GM23338 (cell line): ENCODE measurements at places on chromosomes 12 and 14. TPM values are rescaled to one million over a fixed set of nuclear protein-coding genes. Genes with fewer than 3 reads are reported as not detected.

DNA sequence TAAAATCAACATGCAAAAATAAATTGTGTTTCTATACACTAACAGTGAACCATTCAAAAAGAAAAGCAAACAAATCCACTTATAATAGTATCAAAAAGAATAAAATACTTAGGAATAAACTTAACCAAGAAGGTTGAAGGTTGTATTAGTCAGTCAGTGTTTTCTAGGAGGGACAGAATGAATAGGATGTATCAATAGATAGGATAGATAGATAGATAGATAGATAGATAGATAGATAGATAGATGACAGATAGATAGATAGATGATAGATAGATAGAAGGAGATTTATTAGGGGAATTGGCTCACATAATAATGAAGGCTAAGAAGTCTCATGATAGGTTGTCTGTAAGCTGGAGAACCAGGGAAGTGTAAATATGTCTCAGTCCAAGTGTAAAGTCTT is 37.2 kb upstream of the MON2 start:
- peaks cover 25% of the 10 kb centered on the region for H3K27me3 ChIP-seq
- no peak overlapping the region for H3K4me3 ChIP-seq
- DNase-seq, result no peak
- H3K27ac ChIP-seq, result no peak overlapping the region
- H3K36me3 ChIP-seq, result no peaks in the 10 kb centered on the region

GRCh38 chr12:16330560-16330959 is 16.9 kb upstream of the MGST1 start:
- no peaks in the 10 kb centered on the region for H3K36me3 ChIP-seq
- H3K4me3 ChIP-seq, result no peak overlapping the region
- H3K27ac ChIP-seq, result no peak overlapping the region
- no peak for DNase-seq
- H3K27me3 ChIP-seq, result no peaks in the 10 kb centered on the region
- H3K4me1 ChIP-seq, result no peaks in the 10 kb centered on the region

DNA sequence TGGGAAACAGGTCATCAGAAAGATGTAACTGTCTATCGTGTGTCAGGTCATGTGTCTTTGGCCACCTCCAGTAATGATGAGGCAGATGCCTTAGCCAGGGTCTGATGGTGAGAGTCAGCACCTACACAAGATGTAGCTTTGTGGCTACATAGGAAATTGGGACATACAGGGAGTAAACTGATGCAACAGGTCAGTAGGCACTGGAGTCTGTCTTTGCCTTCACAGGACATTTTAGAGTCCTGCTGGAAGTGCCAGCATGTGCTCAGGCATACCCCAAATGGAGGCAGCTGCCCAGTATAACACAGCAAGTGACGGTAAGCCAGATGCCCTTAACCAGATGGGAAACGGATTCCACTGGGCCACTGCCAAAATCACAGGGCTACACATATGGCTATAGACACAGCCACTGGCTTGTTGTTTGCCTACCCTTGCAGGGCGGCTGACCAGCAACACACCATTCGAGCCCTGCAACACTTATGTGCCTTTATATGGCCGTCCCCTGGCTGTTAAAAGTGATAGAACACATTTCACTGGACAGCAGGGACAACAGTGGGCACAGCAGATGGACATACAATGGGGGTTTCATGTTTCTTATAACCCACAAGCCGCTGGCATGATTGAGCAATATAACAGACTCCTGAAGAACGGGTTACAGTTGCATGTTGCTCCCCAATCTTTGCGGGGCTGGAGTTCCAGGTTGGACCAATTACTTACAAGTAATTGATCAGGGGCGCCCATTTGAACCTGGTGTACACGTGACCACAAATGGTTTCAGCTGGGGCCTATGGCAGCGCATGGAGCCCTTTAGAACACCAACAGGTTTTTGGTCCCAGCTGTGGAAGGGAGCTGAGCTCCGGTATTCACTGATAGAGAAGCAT is 12.9 kb upstream of the RNASE12 start:
- H3K27me3 ChIP-seq, result no peaks in the 10 kb centered on the region
- DNase-seq, result no peak
- no peaks in the 10 kb centered on the region for H3K36me3 ChIP-seq
- H3K4me3 ChIP-seq, result no peak overlapping the region
- no peak overlapping the region for H3K27ac ChIP-seq

DNA sequence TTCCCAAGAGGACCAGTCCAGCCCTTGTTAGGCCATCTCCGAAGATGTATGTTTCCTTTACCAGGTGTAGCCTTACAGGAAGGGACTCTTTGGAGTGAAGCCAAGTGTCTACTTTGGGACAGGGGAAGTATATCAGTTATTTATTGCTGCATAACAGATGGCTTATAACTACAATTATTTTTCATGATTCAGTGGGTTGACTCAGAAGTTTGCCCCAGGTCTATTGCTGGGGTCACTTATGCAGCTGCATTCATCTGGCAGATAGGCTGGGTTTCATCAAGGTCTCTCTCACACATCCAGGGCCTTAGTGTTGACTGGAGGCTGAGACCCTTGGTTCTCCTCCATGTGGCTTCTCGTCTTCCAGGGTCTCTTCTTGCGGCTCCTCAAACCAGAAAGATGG is 170.1 kb downstream of the NRXN3 start:
- no peak for DNase-seq
- no peaks in the 10 kb centered on the region for H3K36me3 ChIP-seq
- H3K4me1 ChIP-seq, result peaks cover 5% of the 10 kb centered on the region; the same call in 1 of the 2 replicates
- no peaks in the 10 kb centered on the region for H3K27me3 ChIP-seq
- H3K27ac ChIP-seq, result no peak overlapping the region
- no peak overlapping the region for H3K4me3 ChIP-seq

GRCh38 chr12:96081596-96081995 is 46.2 kb upstream of the LTA4H start:
- H3K27me3 ChIP-seq, result no peaks in the 10 kb centered on the region
- H3K27ac ChIP-seq, result no peak overlapping the region
- H3K36me3 ChIP-seq, result no peaks in the 10 kb centered on the region
- no peaks in the 10 kb centered on the region for H3K4me1 ChIP-seq
- H3K4me3 ChIP-seq, result no peak overlapping the region

GRCh38 chr14:21258889-21259787 is 10.1 kb downstream of the HNRNPC start:
- no peak for DNase-seq
- H3K27ac ChIP-seq, result peak overlapping the region; percentile 42
- no peaks in the 10 kb centered on the region for H3K27me3 ChIP-seq
- peaks cover 22% of the 10 kb centered on the region; the same call in 1 of the 2 replicates for H3K4me1 ChIP-seq
- H3K36me3 ChIP-seq, result peaks cover 83% of the 10 kb centered on the region
- H3K4me3 ChIP-seq, result peak overlapping the region; percentile 19

- H3K4me1 ChIP-seq, result no peaks in the 10 kb centered on the region
- no peak for DNase-seq
- H3K27ac ChIP-seq, result no peak overlapping the region
- no peaks in the 10 kb centered on the region for H3K27me3 ChIP-seq
Observed at GRCh38 chr14:102999227-102999895, 58.0 kb downstream of the CDC42BPB start.

DNA sequence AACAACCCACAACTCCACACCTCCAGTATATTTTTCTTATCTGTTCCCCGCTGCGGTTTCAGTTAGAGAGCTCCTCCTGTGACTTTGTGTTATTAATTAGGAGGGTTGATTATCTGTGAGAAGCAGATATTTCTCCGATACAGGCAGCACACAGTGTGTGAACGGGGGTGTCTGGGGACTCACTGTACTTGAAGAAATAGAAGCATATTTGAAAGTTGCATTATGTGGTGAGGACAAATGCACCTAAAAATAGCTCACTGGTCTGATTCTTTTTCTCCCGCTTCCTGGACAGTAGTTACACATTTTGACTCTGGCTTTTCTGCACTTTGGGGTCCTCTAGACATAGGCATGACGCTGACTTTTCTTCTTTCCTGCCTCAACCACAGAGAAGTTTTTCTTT is 277.7 kb downstream of the VRK1 start:
- H3K36me3 ChIP-seq, result no peaks in the 10 kb centered on the region
- DNase-seq, result no peak
- no peak overlapping the region for H3K27ac ChIP-seq

DNA sequence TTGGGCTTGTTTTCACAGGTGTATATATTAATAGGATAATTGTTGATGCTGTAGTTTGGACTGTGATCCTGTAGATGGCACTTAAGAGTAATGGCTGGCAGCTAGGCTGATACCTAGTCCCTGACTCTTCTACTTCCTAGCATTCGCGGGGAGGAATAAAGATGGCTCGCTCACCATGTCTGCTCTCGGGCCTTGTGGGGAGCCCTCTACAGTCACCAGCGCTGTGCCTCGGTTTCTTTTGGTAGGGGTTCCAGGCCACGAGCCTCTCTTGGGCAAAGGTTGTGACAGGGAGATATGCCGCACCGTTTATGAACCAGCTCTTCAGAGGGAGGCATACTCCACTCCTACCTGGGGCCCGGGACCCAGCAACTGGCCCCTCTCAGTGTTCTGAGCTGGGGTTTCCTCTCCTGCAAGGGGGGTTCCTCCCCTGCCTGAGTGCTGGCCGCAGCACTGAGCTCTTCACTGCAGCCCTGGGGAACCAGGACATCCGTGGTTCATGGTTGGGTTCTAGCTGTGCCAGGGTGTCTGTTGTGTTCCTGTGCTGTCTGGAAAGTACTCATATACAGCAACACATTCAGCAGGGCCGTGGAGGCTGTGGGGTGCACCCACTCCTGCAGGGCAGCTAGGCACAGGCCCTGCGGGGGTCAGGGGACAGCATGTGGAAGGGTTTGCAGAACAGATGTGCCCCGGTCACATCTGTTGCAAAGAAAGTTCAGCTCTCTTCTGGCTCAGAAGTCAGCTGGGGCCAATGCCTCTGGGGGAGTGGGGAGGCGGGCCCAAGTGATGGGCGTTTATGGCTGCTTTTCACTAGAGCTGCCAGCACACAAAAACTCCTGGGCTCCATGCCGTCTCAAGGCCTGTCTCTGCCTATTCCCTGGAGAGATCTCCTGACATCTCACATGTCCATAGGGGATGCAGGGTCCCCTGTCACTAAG is 147.9 kb downstream of the PPFIA2 start:
- H3K4me3 ChIP-seq, result no peak overlapping the region
- H3K4me1 ChIP-seq, result no peaks in the 10 kb centered on the region
- no peak overlapping the region for H3K27ac ChIP-seq
- H3K36me3 ChIP-seq, result no peaks in the 10 kb centered on the region

DNA sequence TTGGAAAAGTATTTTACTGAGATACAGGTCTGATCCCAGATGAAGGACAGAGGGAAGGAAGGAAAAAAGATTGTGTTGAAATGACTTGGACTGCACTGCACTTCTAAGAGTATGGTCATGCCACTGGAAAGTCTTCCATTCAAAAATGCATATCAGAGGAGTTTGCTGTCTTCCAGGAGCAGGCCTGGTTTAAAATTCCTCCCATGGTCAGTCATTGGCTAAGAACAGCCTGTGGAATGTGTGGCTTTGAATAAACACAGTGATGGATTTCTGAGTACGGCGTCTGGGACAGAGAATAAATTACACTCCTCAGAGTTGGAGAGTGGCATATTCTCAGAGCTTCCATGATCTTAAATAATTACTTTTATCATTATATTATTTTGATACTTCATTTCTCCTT is 245.8 kb upstream of the PDZRN4 start:
- H3K36me3 ChIP-seq, result no peaks in the 10 kb centered on the region
- no peaks in the 10 kb centered on the region for H3K27me3 ChIP-seq
- no peaks in the 10 kb centered on the region for H3K4me1 ChIP-seq
- peak; percentile 6 for DNase-seq

DNA sequence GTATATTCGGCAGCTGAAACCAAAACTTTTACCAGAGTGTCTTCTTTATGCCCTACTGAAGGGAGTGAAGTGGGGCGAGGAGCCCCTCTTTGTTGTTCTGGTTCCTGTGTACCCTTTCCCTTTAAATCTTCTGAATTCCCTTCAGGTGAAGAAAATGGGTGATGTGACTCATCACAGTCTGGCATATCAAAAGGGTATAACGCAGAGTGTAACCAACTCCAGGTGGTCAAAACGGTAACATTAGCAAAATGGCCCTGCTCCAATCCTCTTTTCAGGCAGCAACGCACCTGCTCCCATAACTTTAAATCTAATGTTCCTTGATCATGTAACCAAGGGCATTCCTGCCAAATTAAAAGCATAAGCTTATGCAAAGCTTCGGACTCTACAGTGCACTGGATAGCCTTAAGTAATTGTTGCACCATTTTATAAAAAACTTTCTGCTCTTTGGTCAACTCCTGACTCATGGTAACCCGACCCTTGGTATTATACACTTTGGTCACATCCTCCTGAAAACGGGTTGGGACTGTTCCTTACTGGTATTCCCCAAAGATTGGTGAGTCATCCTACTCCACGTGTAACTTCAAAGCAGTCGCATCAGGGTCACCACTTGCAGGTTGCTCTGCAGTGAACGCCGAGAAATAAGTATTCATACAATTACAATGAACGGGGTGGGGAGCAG is 83.1 kb downstream of the KCNMB4 start:
- H3K27me3 ChIP-seq, result no peaks in the 10 kb centered on the region
- H3K36me3 ChIP-seq, result peaks cover 7% of the 10 kb centered on the region; the same call in 1 of the 2 replicates
- no peak for DNase-seq

- H3K4me1 ChIP-seq, result no peaks in the 10 kb centered on the region
- peak; percentile 53 for DNase-seq
- H3K4me3 ChIP-seq, result no peak overlapping the region
- H3K27ac ChIP-seq, result no peak overlapping the region
- H3K36me3 ChIP-seq, result no peaks in the 10 kb centered on the region
Observed at GRCh38 chr12:82019533-82019932, 260.4 kb upstream of the PPFIA2 start.

DNA sequence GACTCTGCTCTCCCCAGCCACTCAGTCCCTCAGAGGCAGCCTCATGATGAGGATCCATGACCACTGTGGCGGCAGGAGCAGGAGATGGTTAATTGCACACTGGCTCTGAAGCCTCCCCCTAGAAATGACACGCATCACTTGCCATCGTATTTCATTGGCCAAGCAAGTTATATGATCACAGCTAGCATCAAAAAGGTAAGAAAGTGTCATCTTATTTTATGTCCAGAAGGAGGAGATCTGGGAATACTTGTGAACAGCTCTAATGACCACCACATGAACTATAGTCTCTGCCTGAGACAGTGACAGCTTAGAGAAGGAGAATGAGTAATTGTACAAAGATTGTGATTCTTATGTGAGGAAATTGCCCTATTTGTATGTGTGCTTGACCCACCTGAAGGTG is 363.4 kb downstream of the NUAK1 start:
- H3K4me1 ChIP-seq, result no peaks in the 10 kb centered on the region
- H3K27me3 ChIP-seq, result no peaks in the 10 kb centered on the region
- H3K36me3 ChIP-seq, result no peaks in the 10 kb centered on the region
- no peak overlapping the region for H3K27ac ChIP-seq

DNA sequence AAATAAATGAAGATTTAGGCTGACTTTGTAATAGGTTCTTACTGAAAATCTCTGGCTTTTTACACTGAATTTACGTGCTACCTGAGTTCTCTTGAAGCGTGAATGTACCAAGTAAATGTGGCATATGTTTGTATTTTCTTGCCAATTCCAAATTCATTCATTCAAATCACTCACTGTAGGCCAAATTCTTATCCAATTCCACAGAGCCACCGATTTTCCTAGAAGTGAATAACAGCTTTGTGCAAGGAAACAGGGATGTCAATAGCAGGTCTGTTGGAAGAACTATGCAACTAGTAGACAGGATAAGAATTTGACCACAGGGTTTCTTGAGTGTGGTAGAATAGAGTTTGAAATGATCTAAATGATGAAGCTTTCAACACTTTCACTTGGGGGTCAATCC is 86.8 kb downstream of the SOX5 start:
- no peak overlapping the region for H3K4me3 ChIP-seq
- H3K27me3 ChIP-seq, result no peaks in the 10 kb centered on the region
- DNase-seq, result no peak
- H3K27ac ChIP-seq, result no peak overlapping the region

Gene ESRRB
- total RNA-seq, result 0.52 and 1.0 TPM in 2 replicates

Gene TMCC3
- 2.4 and 3.6 TPM in 2 replicates for total RNA-seq
